Activated T-helper 1 cell treated with anti-CD3 and anti-CD28 coated beads, Interleukin-12 subunit alpha, Interleukin-12 subunit beta, Interleukin-2, Interleukin-4 antibody, amounts not matched to agents 30 ng/mL and 10 ng/mL and 1 ng/mL, durations not matched to agents 14 hours and 24 hours and 36 hours (primary cell): ENCODE measurements at places on chromosomes 11 and 22. TPM values are rescaled to one million over a fixed set of nuclear protein-coding genes. Genes with fewer than 3 reads are reported as not detected.

GRCh38 chr11:47306484-47306844 lies 36.5 kb downstream of the MADD start:
- H3K4me3 ChIP-seq, result no peak overlapping the region
- H3K27ac ChIP-seq, result no peak overlapping the region
- H3K4me1 ChIP-seq, result peaks cover 10% of the 10 kb centered on the region
- H3K27me3 ChIP-seq, result no peaks in the 10 kb centered on the region

DNA sequence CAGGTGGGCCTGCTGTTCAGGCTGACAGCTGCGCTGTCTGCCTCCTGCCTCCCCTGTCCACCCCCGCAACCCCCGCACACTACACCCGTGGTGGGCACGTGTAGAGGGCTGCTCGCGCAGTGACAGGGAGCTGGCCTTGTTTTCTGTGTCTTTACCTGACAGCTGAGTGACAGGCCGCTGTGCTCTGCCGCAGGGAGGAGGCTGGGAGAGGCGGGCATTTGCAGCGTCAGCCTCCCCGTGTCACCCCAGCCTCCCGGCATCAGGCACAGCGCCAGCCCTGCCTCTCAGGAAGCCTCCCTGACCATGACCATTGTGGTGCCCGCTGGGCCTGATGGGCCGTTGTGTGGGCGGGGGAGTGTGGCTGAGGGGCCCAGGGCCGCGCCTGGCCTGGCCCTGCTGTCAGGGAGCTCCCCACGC lies 32.0 kb upstream of the RELT start:
- H3K4me3 ChIP-seq, result no peak overlapping the region
- H3K4me1 ChIP-seq, result no peaks in the 10 kb centered on the region
- no peaks in the 10 kb centered on the region for H3K36me3 ChIP-seq
- no peak overlapping the region for H3K27ac ChIP-seq
- peaks cover 4% of the 10 kb centered on the region for H3K27me3 ChIP-seq

TMPRSS13 gene
- total RNA-seq, result 1.2 and 1.5 TPM in 2 replicates

DNA sequence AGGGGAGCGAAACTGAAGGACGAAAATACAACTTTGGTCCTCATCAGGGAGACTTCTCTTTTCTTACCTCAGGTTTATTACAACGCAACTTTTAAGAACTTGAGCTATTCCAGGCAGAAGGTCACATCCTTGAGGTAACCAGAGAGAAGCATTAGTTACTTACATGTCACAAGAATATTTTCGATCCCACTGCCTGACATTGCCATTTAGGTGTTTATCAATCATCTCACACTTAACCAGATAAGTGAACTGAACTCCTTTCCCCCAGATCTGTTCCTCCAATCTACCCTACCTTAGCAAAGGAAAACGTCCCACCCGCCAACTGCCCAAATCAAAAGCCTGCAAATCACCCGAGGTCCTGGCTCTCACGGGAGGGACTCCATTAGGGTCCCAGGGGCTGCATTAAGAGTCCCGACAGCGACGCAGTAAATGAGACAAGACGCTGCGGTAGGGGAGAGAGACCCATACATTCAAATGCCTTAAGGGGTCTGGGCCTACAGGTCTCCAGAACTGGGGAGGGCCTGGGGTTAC lies 734 bp downstream of the ZNF280B start:
- no peak for DNase-seq
- peaks cover 5% of the 10 kb centered on the region for H3K27me3 ChIP-seq
- H3K36me3 ChIP-seq, result peaks cover 17% of the 10 kb centered on the region
- no peak overlapping the region for H3K27ac ChIP-seq
- peak overlapping the region; percentile 78 for H3K4me3 ChIP-seq

DNA sequence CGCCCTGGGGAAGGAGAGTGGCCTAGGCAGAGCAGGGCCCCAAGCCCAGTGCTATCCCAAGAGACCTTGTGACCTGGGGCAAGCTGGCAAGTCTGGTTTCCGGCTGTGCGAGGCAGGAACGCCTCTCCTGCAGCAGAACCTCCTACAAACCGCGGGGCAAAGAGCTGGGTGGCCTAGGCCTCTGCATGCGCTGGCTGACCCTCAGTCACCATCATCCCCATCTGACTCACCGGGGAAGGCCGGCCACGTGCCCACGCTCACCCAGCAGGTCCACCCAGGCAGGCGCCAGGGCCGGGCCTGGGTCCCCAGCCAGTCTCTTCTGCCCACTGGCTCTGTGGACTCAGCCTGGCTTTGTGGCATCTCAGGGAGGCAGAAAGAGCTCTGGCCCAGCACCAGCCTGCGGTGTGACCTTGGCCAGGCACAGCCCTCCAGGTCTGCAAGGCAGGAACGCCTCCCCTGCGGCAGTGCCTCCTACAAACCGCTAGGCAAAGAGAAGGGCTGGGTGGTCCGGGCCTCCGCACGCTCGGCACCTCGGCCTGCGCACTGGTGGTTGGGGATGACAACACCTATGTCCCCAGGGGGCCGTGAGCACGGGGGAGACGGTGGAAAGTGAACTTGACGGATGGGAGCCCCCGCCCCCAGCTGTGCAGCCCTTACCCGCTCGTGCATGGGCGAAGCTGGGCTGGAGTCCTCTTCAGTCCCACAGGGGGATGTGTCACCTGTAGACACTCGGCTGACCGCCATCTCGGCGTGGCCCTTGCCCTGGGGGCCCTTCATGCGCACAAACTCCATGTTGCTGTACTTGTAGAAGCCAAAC lies 38.2 kb downstream of the KIAA0930 start:
- H3K4me1 ChIP-seq, result no peaks in the 10 kb centered on the region
- no peaks in the 10 kb centered on the region for H3K27me3 ChIP-seq
- no peak for DNase-seq
- no peak overlapping the region for H3K4me3 ChIP-seq
- H3K27ac ChIP-seq, result no peak overlapping the region

DNA sequence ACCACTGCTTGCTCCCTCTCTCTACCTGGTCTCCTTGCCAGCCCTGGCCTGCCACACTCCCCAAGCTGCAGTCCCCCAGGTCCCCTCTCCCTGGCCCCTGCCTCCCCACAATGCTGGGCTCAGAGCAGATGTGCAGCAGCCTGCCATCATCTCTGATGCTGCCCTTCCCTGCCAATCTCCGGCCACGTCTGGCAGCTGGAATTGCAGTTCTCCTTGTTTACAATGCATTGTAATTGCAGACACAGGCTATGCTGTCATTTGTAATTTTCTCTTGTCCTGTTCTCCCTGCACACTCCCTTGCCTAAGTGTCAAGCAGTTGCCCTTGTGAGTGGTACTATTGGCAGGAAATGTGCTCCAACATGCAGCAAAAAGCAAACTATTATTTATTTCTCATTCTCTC lies 222.3 kb downstream of the NTM start:
- H3K36me3 ChIP-seq, result no peaks in the 10 kb centered on the region
- H3K27ac ChIP-seq, result no peak overlapping the region
- H3K27me3 ChIP-seq, result no peaks in the 10 kb centered on the region
- H3K4me1 ChIP-seq, result no peaks in the 10 kb centered on the region

DNA sequence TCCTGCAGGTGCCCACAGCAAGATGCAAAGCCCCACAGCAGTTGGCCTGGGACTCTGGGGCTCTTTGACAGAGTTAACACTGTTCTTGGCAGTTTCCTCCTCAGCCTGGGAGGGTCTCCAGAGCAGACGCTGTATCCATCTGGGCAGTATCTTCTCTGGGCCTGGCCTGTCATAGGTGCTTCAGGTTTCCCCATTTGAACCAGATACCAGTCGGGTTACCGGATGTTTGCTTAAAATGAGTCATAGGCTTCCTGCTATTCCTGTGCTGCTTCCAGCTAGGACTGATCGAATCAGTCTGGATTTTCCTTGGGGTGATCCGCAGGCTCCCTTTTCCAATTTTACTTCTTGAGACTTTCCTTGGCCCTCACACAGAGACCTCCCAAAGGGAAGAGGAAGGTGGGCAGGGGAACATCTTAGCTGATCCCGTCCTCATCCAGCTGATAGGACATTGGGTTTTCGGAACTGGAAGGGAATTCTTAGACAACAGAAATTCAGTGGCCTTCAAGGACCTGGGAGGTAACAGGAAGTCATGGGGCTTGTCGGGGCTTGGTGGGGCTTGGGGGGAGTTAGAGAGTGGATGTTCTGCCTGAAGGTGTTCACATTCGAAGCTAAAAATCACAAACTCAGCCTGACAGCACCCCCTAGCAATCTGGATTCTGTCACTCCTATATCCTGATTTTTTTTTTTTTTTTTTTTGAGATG lies 2.4 kb upstream of the RANGAP1 start:
- no peaks in the 10 kb centered on the region for H3K27me3 ChIP-seq
- peaks cover 8% of the 10 kb centered on the region for H3K36me3 ChIP-seq
- peak overlapping the region; percentile 24 for H3K4me3 ChIP-seq
- DNase-seq, result no peak
- H3K27ac ChIP-seq, result peak overlapping the region; percentile 71
- peaks cover 20% of the 10 kb centered on the region for H3K4me1 ChIP-seq

KCNK4 gene
- 0.16 and 0.29 TPM in 2 replicates for total RNA-seq

DNA sequence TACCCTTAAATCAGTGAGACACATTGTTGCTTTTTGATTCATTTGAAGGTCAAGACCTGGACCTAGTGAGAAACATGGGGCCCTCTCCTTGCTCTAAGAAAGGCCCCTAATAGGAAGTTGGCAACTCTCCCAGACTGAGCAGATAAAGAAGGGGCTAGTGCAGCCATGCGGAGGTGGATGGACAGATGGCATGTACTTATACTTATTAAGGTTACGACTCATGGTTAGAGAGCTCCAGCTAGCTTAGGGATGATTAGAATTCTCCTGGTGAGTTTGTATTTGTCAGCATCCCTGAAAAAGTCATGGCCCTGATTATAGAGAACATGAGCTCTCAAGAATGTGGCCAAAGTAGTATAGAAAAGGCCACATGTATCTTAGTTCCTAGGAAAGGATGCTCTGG lies 112.1 kb upstream of the BDNF start:
- H3K27me3 ChIP-seq, result no peaks in the 10 kb centered on the region
- H3K36me3 ChIP-seq, result no peaks in the 10 kb centered on the region
- no peaks in the 10 kb centered on the region for H3K4me1 ChIP-seq
- H3K4me3 ChIP-seq, result no peak overlapping the region
- H3K27ac ChIP-seq, result no peak overlapping the region
- DNase-seq, result no peak

OR52I2 gene
- not detected in 2 replicates for total RNA-seq

DNA sequence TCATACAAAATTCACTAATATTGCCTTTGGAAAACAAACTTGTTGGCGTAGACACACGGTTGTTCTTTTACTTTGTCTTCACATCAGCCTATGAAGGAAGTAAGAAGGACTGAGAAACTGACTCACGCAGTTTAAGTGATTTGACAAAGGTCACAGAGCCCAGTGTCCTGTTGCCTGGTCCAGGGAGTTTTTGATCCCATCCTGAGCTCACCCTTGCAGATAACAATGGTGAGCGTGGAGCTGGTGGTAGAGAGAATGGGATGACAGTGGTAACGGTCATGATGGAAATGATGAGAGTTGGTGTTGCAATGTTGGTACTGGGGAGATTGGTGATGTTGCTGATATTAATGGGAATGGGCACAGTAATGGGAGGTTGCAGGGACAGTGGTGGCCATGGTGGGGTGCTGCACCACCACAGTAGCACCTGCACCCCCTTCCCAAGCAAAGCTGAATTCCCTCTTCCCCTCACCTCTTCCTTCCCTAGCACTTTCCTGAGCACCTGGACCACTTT lies 22.0 kb downstream of the CREB3L1 start:
- DNase-seq, result no peak
- H3K27me3 ChIP-seq, result peaks cover 21% of the 10 kb centered on the region
- no peak overlapping the region for H3K4me3 ChIP-seq
- no peaks in the 10 kb centered on the region for H3K4me1 ChIP-seq

THAP12 gene
- 78.3 and 81.2 TPM in 2 replicates for total RNA-seq

DNA sequence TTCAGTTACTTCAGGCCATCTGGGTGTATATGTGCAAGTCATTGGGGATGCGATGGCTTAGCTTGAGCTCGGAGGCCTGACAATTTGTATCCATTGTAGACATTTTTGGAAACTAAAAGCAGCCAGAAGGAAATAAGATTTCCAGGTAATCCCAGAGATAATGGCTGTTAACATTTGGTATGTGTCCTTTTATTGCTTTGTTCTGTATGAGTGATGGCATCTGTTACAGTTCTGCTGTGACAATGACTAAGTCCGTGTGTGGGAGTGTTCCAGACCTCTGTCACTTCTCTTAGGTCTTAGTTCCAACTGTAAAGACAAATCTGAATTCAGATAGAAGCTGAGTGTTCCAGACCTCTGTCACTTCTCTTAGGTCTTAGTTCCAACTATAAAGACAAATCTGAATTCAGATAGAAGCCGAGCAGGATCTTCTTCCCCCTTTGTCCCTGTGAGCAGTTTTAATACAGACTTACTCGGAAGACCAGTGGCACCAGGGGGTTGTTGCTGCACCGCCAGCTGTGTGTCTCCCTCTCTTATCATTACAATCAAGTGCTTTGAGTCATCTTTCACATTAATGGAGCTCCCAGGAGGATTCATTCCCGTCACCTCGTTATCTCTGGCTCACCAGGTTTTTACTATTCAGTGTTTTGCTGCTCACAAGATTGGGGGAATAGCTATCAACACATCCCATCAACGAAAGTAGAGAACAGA lies 190.9 kb upstream of the SORL1-AS1 start:
- no peaks in the 10 kb centered on the region for H3K36me3 ChIP-seq
- H3K4me3 ChIP-seq, result no peak overlapping the region
- no peaks in the 10 kb centered on the region for H3K4me1 ChIP-seq
- H3K27me3 ChIP-seq, result peaks cover 4% of the 10 kb centered on the region
- no peak overlapping the region for H3K27ac ChIP-seq
